Activated naive CD8-positive, alpha-beta T cell treated with anti-CD3 and anti-CD28 coated beads for 36 hours (primary cell): ENCODE measurements at places on chromosomes 6 and 20. TPM values are rescaled to one million over a fixed set of nuclear protein-coding genes. Genes with fewer than 3 reads are reported as not detected.

The KCNG1 gene
- 1.0 TPM for total RNA-seq

The TREML2 gene
- 8.9 TPM for total RNA-seq

The FAM217A gene
- not detected for total RNA-seq

The CDSN gene
- not detected for total RNA-seq

The HLA-DQB2 gene
- total RNA-seq, result 0.54 TPM

The BTNL2 gene
- not detected for total RNA-seq

The DLK2 gene
- total RNA-seq, result 0.78 TPM

The PPP1R18 gene
- total RNA-seq, result 102 TPM

The COL20A1 gene
- total RNA-seq, result not detected

The DNMT3B gene
- total RNA-seq, result 2.6 TPM

The MUC21 gene
- not detected for total RNA-seq

The ELOVL2 gene
- total RNA-seq, result not detected

The UNC93A gene
- total RNA-seq, result not detected

The COL9A3 gene
- 0.35 TPM for total RNA-seq

The TGM3 gene
- total RNA-seq, result not detected

The RMND1 gene
- 28.4 TPM for total RNA-seq

The PACRG gene
- total RNA-seq, result 0.50 TPM

The KIAA1755 gene
- not detected for total RNA-seq

The HSD17B8 gene
- total RNA-seq, result 31.1 TPM

The LRFN2 gene
- total RNA-seq, result not detected

The LGSN gene
- total RNA-seq, result not detected

The SRMS gene
- total RNA-seq, result not detected

The GGTLC1 gene
- total RNA-seq, result not detected

The ARFGEF3 gene
- 1.7 TPM for total RNA-seq

The FAXC gene
- total RNA-seq, result not detected

The AIG1 gene
- 20.1 TPM for total RNA-seq

The FRS3 gene
- total RNA-seq, result 3.1 TPM

The FAM229B gene
- total RNA-seq, result 8.7 TPM

The DPPA5 gene
- not detected for total RNA-seq

The UNC5CL gene
- total RNA-seq, result 1.7 TPM

The POM121L2 gene
- not detected for total RNA-seq

The CST7 gene
- total RNA-seq, result 41.5 TPM

The DEFB123 gene
- not detected for total RNA-seq

The VSX1 gene
- total RNA-seq, result not detected

The APOBEC2 gene
- not detected for total RNA-seq

The SLC16A10 gene
- total RNA-seq, result 13.4 TPM

The DEFB124 gene
- total RNA-seq, result not detected

The AGPAT4 gene
- 1.9 TPM for total RNA-seq

The PHACTR3 gene
- total RNA-seq, result not detected

The CRYBG1 gene
- total RNA-seq, result 20.3 TPM

The FRK gene
- 0.06 TPM for total RNA-seq

The PFDN6 gene
- total RNA-seq, result 106 TPM
